CD8-positive, alpha-beta T cell (primary cell): ENCODE measurements at places on chromosomes 7 and 10. TPM values are rescaled to one million over a fixed set of nuclear protein-coding genes. Genes with fewer than 3 reads are reported as not detected.

DNA sequence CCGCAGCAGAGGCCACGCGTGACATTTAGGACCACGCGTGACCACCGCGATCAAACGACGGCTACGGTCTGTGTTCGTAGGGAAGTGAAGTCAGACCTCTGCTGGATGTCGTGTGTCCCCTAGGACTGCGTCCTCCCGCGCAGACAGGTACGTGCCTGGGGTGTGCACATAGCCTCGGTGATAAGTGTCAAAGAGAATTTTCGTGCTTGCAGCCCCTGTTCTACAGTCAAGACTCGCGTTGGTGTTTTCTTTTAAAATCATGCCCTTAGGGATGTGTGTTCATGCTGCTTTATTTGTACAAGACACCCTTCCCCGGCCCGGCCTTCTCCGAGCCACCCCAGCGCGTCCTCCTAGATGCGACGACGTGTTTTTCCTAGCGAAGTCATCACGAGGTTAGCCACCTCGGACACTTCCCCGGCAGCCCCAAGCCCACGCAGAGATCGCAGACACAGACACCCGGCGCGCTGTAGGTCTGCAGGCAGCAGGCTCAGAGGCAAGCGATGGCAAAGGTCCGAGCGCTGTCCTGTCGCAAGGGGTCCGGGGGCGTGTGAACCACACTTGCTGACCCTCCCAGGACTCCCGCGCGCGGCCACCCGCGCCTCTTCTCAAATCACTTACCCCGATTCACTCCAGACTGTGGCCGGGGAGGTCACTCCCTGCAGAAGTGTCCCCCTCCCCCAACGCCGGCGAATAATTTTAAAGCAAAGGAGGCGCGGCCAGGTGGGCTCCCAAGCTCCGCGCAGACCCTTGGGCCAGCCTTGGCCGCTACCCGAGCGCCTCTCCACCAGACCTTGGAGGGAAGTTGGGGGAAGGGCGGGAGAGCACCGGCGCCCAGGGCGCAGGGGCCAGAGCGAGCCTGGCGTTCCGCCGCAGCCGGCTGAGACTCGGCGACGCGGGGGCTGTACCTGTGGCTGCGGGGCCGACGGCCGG is 552 bp downstream of the MKX start:
- no peak for DNase-seq

- DNase-seq: no peak
Measured at GRCh38 chr7:139676390-139676789, 101.4 kb downstream of the HIPK2 start.

GRCh38 chr10:86259901-86260562 is 106.6 kb downstream of the GRID1 start:
- DNase-seq: no peak

Gene PNLIPRP1
- not detected for total RNA-seq

DNA sequence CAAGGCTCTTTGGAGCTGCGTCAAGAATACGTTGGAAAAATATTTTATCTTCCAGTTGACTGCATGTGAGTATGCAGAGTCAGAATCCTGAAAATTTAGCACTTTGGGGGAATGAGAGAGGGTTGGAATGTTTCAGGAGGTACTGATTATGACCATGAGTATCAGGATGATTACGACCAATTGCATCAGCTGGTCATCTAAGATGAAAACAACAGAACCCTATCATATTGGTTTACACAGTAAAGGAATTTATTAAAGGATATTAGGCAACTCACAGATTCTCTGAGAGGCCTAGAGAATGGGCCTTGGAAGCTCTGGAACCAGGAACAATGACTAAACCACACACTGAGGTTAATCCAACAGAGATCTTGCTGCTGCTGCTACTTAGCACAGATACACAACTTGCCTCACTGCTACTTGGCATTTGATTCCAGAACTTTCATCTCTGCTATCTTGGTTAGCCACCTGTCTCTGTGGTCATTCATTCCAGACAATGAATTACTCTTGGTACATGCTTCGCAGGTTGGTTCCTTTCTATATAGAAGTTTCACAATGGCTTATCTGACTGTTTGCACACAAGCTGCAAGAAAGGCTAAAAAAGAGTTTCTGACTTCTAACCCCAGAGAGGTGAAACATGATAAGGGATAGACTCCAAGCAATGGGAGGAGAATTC is 68.0 kb upstream of the CTTNBP2 start:
- DNase-seq: no peak
